ENCODE measurements at places on chromosomes 2 and 18. TPM values are rescaled to one million over a fixed set of nuclear protein-coding genes. Genes with fewer than 3 reads are reported as not detected.

GRCh38 chr2:172090044-172090961 is 5.0 kb downstream of the DLX1 start:
- DNase-seq = no peak

DNA sequence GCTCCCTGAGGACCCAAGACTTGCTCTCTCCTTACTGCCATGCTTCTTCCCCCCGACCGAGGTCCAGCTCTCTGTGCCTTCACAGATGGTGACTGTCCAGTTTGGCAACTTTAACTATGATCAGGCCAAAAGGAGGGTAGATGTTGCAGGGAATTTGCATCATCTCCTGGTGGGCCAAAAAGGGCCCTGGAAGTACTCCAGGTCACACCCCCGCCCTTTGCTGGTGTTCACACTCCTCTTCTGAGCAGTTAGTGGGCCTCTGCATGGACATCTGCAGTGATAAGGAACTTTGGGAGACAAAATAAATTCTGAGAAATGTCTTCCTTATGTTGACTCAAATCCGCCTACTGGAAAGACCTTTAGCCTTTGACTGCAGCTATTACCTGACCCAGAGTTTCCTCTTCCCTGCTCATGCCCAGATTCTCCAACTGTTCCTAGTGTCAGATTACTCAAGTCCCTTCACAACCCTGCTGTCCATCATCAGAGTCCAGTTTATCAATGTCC is 234.4 kb downstream of the LOXHD1 start:
- no peak for DNase-seq

DNA sequence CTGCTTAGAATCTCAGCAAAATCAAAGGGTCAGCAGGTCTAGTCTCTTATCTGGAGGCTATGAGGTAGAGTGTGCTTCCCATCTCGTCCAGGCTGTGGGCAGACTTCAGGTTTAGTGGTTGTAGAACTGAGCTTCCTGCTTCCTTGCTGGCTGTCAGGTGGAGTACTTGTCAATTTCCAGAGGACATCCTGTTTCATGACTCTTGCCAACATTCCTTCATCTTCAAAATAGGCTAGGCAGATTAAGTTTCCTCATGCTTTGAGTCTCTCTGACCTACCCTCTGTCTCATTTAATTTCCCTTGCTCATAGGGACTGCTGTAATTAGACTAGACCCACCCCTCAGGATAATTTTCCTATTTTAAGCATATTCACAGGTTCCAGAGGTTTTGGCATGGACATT is 562.6 kb downstream of the SPAG16 start:
- no peak for DNase-seq

DNA sequence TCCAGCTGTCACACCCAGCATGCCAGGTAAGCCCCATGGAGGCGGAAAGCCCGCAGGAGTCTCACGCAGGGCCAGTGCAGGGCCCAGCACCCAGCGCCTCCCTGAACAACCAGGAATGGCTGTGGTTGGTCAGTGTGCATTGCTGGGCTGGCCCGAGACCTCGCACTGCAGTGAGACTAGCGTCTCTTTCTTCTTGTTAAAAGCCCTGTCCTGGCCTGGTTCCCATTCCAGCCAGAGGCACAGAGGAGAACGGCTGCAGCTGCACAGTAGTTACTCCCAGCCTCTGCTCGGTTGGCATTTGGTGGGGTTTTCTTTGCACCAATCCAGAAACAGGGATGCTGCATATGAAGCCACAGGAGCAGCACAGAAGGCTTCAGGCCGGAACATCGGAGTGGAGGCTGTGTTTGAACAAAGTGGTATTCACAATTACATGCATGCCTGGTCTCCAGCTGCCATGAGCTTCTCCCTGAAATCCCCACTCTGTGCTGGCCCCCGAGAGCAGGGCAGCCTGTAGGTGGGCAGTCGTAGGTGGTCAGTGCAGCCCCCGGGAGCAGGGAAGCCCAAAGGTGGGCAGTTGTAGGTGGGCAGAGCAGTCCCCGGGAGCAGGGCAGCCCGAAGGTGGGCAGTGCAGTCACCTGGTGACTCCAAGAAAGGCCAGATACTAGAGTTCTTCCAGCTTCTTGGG is 163.7 kb upstream of the PXDN start:
- DNase-seq = no peak

Gene GFPT1
- total RNA-seq = 46.2 TPM

- DNase-seq = no peak
These were observed 187.6 kb downstream of the KCNS3 start for GRCh38 chr2:18066066-18066465.

- DNase-seq = no peak
These were observed 1387.6 kb upstream of the ACVR2A start for GRCh38 chr2:146457221-146457620.

Gene FAP
- 0.71 TPM for total RNA-seq

DNA sequence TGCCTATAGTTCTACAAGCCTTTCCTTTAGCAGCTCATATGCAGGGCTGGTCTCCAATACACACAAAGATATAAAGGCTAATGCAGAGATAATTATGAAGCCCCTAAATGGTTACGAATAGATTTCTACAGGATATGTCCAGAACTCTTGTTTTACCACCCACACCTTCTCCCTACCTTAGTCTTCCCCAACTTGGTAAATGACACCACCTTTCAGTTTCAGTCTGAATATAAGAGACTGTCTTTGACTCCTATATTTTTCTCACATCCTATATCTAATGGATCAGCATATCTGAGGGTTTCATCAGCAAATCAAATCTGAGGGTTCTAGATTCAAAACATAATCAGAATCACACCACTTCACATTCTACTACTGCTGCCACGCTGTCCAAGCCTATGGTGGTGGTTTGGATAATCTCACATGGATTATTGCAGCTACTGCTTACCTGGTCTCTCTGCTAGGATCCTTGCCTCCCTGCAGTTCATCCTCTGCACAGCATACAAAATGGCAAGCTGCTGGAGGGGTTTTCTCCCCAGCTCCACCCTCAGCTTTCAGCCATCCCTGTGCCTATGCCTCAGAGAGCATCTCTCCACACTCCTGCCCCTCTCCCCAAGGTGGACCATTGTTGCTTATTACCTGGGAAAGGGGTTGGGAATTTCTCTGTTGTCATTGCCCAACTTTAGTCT is 178.0 kb upstream of the SPOPL start:
- DNase-seq = no peak

GRCh38 chr18:27967913-27968824 is 208.8 kb downstream of the CDH2 start:
- no peak for DNase-seq

DNA sequence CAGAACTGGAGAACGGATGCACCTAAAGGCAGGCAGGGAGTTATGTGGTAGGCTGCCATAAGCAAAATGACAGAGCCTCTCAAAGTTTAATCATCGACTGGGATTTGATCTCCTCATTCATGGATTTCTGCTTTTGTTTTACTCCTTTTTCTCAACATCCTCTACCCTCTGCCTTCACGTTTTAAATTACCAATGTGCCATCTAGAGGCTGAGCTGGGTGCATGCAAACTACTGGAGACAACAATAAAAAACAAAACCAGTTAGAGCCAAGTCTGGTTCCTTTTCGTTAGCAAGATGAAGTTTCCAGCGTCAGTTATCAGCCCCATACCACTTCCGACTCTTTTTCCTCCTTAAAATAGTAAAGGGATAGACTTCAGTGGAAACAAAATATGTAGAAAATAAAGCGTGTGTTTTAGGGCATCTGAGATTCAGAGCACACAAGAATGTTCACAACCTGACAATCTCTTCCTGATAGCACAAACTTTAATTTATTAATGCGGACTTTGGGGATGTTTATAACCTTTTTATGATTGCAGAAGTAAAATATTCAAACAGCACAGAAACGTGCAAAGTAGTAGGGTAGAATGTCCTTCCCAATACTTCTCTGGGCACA is 117.0 kb downstream of the LAMA1 start:
- no peak for DNase-seq

GRCh38 chr18:23538001-23538400 is 34.7 kb downstream of the RMC1 start:
- no peak for DNase-seq

GRCh38 chr18:35201256-35201931 is 39.4 kb upstream of the ZNF397 start:
- DNase-seq = no peak

DNA sequence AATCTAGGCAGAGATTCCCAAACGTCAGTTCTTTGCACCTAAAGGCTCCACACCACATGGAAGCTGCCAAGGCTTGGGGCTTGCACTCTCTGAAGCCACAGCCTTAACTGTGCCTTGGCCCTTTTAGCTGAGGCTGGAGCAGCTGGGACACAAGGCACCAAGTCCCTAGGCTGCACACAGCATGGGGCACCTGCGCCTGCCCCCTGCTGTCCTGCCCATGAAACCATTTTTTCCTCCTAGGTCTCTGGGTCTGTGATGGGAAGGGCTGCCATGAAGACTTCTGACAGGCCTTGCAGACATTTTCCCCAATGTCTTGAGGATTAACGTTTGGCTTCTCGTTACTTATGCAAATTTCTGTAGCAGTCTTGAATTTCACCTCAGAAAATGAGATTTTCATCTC is 241.5 kb downstream of the OSR1 start:
- no peak for DNase-seq

DNA sequence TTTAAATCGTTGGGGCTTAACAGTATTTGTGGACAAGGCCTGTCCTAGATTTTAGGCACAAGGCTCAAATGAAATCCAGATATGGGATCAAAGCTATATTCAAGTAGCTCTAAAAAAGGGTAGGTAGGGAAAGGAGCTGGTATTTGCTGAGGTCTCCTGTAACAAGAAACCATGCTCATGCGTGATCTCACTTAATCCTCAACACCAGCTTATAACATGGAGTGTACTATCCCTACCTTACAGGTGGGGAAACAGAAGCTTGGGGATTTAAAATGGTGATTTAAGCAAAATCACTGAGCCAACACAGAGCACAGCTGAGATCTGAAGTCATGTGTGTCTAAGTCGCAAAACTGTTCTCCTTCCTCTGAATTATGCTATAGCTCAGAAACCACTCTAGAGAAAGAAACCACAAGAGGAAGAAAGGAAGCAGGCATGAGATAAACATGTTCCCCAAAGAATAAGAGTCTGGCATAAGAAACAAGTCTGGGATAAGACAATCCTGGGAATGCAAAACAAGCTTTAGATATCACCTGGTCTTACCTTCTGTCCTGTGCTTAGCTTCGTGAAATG is 43.1 kb downstream of the CYRIA start:
- DNase-seq = no peak

GRCh38 chr2:50535971-50536759 is 495.8 kb downstream of the NRXN1 start:
- no peak for DNase-seq

GRCh38 chr2:233436691-233437438 is 82.6 kb downstream of the DGKD start:
- peak; percentile 61 for DNase-seq

GRCh38 chr2:45728458-45728942 is 77.0 kb downstream of the PRKCE start:
- DNase-seq = no peak

Gene XDH
- 0.05 TPM for total RNA-seq

Data from left ventricle myocardium inferior (tissue), 1 donor.